Glutamatergic neuron (in vitro differentiated cells): ENCODE measurements at places on chromosomes 3 and 15. TPM values are rescaled to one million over a fixed set of nuclear protein-coding genes. Genes with fewer than 3 reads are reported as not detected.

The CADPS gene
- 265 TPM for total RNA-seq

The ATP6V1A gene
- 94.5 TPM for total RNA-seq

The CHRD gene
- total RNA-seq, result 47.1 TPM

GRCh38 chr3:67059443-67059842 lies 61.3 kb downstream of the KBTBD8 start:
- no peak for DNase-seq
